NB4 (cell line): ENCODE measurements at places on chromosomes 13 and 19.

DNA sequence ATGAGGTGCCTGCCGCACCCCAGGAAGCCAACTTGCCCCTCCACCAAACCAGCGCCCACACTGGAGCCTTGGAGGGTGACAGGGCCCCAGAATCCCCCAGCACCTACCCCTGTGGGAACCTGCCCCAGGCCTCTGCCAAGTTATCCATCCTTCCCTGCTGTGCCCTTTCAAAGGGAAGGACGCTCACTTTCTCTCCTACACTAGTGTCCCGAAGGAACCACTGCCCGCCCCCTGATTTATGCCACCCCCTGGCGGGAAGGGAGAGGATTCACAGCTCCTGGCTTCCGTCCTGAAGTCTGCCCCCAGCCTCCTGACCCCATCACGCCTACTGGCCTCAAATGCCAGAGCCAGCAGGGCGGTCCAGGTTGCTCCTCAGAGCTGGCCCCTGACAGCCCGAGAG is 1.4 kb downstream of the EVI5L start:
- DNase-seq: peak; percentile 46

DNA sequence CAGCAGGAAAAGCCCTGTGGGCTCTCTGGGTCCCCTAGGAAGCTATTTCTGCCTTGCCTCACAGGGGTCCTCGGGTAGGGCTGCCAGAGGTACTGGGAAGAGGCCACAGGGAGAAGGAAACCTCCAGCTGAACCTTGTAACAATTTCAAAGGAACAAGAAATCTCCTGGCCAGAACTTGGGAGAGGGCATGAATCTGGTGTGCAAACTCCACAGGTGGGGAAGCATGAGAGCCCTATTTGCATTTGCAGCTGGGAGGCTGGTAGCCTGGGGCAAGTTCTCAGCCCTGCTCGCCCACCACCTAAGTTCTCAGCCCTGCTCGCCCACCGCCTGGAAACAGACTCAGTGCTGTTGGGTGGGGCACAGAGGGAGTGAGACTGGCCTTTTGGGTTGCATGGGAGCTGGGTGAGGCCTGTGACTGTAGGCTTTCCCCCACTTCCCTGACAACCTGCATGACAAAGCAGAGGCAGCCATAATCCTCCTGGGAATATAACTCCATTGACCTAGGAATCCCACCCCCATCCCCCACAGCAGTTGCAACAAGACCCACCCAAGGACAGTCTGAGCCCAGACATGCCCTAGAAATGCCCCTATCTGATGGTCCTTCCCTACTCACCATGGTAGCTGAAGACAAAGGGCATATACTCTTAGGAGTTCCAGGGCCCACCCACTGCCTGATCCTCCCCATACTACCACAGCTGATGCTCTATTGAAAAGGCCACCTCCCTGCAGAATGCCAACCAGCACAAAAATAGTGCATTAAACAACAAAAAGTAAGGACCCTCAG is 11.7 kb downstream of the UGGT2 start:
- no peak for DNase-seq

GRCh38 chr13:51942189-51942588 is 69.1 kb downstream of the ATP7B start:
- DNase-seq: no peak

GRCh38 chr13:73583331-73583730 is 524.5 kb downstream of the KLF5 start:
- DNase-seq: no peak

GRCh38 chr13:44374348-44374712 is 706 bp downstream of the SERP2 start:
- no peak for DNase-seq

- DNase-seq: no peak
Observed at GRCh38 chr13:52994051-52994450, 34.6 kb upstream of the OLFM4 start.

- DNase-seq: peak; percentile 82
Observed at GRCh38 chr13:66222926-66223325, 1007.2 kb downstream of the PCDH9 start.

- no peak for DNase-seq
Observed at GRCh38 chr13:113116871-113117271, 5.7 kb upstream of the F10 start.

- DNase-seq: no peak
Observed at GRCh38 chr13:30750036-30750435, 14.7 kb downstream of the ALOX5AP start.

- DNase-seq: no peak
Observed at GRCh38 chr13:34034411-34034810, 216.5 kb downstream of the RFC3 start.

GRCh38 chr13:34156841-34157365 is 339.0 kb downstream of the RFC3 start:
- DNase-seq: peak; percentile 78

GRCh38 chr13:108944760-108945159 is 315.3 kb downstream of the MYO16 start:
- peak; percentile 56 for DNase-seq

- DNase-seq: no peak
Observed at GRCh38 chr19:3570606-3571011, 2.1 kb upstream of the HMG20B start.

DNA sequence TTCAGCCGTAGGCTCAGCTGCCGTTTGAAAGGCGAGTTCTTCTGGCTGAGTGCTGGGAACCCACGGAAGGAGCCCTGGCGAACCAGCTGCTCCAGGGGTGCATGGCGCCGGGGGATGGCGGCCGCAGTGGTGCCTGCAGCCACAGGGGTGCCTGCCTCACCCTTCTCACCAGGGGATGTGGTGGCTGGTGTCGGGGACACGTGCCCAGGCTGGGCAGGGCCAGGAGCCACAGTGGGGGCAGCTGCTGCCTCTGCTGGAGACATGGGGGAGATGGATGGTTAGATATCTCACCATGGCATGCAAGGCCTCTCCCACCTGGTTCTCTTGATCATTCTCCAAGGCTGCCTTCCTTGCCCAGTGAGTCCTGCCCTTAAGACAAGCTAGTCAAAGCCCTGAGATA is 17.1 kb downstream of the NUMBL start:
- no peak for DNase-seq

DNA sequence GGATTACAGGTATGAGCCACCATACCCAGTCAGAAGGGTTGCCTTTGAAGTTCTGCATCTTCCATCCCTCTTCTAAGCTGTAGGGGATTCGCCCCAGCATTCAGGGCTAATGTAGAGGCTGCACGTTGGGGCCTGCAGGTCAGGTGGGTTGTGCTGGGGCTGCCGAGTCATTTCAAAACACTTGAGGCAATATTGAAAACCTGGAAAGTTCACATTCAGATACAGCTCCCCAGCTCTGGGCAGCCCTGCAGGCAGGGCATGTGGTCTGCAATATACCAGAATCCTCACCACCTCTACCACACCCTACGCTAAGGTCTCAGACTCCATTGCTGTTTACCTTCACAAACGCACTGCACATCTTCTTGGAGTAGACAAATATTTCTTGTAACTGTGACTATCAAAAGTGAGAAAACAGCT is 24.6 kb downstream of the CCNE1 start:
- DNase-seq: no peak

- DNase-seq: peak; percentile 79
Observed at GRCh38 chr13:80341756-80342370, 937 bp upstream of the SPRY2 start.

DNA sequence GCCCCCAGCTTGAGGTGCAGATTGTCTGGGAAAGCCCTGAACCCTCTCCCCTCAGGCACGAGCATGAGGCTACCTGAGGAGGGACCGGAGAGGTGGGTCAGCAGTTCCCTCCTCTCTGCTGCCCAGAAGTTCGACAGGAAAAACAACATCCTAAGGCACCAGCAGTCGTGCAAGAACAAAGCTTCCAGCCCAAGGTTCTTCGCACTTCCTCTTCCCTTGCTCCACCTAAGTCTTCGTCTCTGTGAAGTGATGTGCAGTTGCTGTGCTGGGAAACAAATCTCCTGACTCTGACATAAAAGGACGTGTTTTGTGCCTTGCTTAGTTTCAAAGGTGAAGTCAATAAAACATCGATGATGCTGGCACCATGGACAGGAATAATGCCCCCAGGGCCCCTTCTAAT is 173.3 kb downstream of the USP12 start:
- DNase-seq: peak; percentile 65

GRCh38 chr19:43809762-43810696 is 7.8 kb upstream of the LYPD5 start:
- DNase-seq: peak; percentile 60

GRCh38 chr13:112895521-112896465 is 73.2 kb upstream of the MCF2L start:
- DNase-seq: no peak

- no peak for DNase-seq
Observed at GRCh38 chr19:28034936-28035335, 1178.0 kb downstream of the UQCRFS1 start.

DNA sequence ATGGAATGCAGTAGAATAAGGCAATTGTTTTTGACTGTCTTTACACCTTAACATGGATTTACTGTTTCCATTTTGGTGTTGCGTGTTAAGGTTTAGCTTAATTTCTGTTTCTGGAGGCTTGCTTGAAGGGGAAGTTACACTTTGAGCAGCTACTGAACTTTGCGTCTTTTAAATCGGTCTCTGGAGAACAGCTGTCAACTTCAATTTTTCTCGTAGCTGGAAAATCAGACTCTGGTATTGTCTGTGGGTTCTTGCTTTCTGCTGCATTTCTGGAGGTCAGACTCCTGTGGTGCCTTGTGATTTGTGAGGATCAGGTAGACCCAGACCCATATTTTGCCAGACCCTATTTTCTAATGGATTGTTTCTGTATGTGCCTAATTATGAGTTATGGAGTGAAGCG is 146.7 kb downstream of the ATP8A2 start:
- no peak for DNase-seq

DNA sequence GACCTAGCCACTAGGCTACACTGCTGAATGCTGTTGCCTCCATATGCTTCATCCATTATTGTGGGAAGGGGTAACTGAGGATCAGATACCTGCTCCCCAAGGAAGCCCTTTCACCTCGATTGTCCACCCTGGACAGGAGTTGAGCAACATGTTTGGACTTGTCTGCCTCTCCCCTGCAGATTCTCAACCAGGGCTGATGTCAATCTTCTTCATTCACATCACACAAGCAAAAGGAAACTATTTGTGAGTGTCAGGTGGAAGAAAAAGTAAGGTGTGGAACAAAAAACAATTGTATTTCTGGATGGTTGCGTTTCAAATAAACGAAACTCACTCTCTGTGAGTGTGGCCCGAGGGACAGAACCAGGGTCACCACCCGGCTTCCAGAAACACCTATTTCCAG is 29.5 kb upstream of the MUC16 start:
- no peak for DNase-seq

- DNase-seq: no peak
Observed at GRCh38 chr19:46849610-46850009, 1.0 kb downstream of the AP2S1 start.

DNA sequence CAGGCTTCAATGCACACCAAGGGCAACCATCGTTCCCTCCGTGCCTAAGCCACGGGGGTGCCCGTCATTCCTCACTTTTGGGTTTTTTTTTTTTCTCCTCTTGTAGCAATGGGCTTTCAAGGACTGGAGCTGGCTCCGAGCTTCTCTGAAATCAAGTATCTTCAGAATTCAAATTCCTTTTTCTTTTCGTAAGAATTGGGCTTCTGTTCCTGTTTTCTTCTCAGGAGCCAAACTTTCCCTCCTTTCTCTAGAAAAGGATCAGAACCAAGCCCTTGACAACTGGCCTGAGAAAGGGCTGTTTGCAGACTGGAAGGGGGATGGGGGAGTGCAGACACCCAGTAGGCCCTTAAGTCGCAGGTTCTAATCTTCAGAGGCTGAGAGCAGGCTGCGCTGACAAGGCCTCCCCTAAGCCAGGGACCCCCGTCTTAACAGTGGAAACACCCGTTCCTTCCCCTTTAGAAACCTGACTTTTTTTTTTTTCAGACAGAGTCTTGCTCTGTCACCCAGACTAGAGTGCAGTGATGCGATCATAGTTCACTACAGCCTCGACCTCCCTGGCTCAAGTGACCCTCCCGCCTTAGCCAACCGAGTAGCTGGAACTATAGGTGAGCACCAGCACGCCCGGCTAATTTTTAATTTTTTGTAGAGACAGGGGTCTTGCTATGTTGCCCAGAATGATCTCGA is 51.6 kb downstream of the RFX2 start:
- DNase-seq: no peak

GRCh38 chr19:22893855-22894270 is 61.8 kb downstream of the ZNF723 start:
- DNase-seq: no peak

GRCh38 chr19:42121656-42122069 is 10.6 kb downstream of the POU2F2 start:
- peak; percentile 89 for DNase-seq
